ENCODE measurements at places on chromosomes 11 and 22.
A peak's percentile ranks its signal among the peaks of the same experiment; 100 is the strongest.

- DNase-seq: no peak
Measured at GRCh38 chr22:38207898-38208432, 6.2 kb downstream of the MAFF start.

DNA sequence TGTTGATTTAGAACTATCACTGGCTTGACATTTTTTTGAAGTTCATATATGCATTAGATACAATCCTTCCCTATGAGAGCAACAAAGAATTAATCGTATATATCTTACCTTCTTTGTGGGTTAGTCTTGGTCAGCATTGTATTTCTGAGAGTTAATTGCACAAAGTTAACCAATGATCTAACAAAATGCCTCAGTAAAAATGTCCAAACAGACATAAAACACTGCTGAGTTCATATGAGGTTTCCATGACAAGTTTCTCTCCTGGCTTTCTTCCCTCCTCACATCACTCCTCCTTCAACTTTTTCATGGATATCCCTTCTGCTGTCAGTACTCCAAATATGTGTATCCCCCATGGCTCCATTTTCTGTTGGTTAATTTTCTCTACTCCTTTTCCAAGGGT, 9.0 kb downstream of the MAP6 start:
- DNase-seq: no peak

DNA sequence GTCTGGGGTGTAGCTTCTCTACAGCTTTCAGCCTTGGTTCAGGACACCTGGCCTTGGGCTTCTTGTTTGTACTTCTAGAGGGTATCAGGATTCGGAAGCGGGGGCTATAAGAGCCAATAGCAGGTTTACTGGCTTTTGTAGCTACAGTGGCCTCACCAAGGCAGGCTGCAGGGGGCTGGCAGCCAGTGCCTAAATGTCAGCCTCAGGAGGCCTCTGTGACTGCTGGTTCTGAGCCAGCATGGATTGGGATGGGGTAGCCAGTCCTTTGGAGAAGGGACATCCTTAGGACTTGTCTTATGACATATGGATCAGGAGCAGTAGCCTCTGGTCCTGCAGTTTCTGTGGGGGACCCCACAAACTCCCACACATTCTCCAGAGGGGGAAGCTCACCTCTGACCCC, 29.9 kb downstream of the EIF3F start:
- DNase-seq: no peak

DNA sequence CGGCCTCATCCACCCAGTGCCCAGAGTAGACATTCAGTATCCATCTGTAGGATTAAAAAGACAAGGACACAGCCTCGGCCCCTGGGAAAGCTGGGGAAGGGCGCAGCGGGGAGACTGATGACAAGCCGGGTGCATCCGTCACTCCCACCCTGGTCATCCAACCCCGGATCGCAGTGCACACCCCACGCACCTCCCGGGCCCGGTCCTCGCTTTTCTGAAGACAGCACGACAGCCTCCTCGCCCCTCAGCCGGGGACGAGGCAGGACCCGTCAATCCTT, 1.1 kb downstream of the FCHSD2 start:
- no peak for DNase-seq

DNA sequence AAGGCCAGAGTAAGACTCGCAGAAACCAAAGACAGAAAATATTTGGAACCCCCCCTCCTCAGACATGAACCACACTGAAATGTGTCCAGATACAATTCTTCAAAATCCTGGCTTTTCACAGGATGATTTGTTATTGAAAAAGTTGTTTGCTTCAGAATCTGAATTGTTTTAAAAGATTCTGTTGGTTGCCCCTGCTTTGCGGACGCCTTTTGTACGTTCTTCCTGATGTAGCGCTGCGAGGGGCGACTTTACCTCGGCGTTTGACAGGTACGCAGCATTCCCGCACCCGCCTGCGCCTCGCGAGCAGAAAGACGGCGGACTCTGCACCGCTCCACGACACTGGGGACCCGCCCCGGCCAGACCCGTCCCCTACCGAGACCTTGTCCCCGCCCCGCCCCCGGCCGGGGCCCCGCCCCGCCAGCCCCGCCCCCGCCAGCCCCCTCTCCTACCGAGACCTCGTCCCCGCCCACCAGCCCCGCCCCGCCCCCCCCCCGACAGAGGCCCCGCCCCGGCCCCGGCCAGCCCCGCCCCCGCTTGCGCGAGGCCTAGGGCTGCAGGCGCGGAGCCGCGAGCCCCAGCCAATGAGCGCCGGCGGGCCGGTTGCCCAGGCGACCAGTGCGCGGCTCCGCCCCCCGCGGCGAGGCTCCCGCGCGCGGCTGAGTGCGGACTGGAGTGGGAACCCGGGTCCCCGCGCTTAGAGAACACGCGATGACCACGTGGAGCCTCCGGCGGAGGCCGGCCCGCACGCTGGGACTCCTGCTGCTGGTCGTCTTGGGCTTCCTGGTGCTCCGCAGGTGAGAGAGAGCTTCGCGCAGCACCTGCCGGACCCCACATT, at the start of gene GLB1L2:
Gene GLB1L2, plus strand, starts transcription at position 635 of the 835 bp plus-strand sequence. Its CDS starts 74 bp downstream, at position 709.
- peak; percentile 80 for DNase-seq

- no peak for DNase-seq
Measured at GRCh38 chr11:134014511-134014910, 54.4 kb upstream of the JAM3 start.

- no peak for DNase-seq
Measured at GRCh38 chr22:27493796-27494195, 307.8 kb downstream of the MN1 start.

GRCh38 chr11:1447845-1448825, 38.4 kb downstream of the MOB2 start:
- no peak for DNase-seq

DNA sequence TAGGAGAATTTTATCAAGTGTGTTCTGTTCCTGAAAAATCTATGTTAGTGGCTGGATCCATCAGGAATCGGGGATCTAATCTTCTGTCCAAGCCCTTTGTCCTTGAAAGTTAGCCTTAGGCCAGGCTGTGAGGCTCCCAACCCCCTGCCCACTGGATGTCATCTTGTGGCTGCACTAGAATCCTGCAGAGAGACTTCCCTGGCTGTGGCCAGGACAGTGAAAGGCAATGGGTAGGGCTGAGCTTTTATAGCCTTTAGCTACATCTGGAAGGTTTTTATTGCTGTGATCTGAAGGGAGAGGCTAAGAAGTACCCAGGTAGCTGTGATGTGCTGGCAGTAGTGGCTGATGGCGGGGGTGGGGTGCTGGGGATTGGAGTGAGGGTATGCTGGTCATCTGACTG, 2.1 kb downstream of the OAF start:
- DNase-seq: no peak
